ENCODE measurements at places on chromosomes 7 and 10.
A peak's percentile ranks its signal among the peaks of the same experiment; 100 is the strongest.

DNA sequence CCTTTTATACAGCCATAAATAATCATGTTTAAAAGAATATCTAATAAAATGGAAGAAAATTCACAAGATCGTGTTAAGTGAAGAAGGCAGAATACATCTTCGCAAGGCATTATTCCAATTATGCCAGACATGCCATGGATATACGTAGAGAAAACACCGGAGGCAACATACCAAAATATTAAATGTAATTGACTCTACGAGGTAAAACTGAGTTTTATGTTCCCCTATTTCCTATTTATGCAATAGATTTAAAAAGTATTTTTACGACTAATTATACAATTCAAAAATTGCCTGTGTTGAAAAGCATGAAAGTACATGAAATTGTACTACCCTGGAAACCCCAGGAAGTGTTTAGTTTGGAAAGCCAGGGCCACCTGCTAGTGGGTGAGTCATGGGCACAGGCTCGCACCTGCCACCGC lies 936 bp upstream of the REPIN1 start:
- no peak for DNase-seq

- no peak for DNase-seq
Measured at GRCh38 chr7:127666602-127667001, 14.6 kb downstream of the SND1 start.

DNA sequence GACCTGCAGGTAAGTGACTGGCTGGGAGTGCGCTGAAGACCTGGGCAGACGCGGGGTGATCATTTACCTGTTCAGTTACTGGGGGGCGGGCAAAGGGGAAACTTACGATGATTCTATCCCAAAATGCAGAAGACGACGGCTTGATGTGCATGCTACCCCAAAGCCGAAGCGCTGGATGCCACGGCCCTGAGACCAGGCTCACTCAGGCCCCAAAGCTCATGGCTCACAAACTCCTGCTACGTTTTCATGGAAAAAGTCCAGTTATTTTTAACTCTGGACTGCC lies 200.6 kb downstream of the DIP2C start:
- no peak for DNase-seq

DNA sequence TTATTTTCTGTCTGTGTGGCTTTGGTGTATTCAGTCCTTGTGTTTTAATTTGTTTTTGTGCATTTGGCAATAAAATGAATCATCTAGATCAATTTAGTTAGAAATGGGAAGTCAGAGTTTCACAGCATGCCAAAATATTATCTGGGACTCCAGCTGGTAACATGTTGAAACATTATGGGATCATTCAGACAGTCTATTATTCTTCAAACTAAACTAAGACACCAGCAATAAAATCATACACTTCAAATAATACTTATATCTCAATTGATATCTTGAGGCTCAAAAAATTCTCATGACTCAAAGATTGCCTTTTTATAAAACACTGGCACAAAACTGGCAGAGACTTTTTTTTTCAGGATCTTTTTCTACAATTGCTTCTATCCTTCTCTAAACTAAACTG lies 5.8 kb upstream of the RP9 start:
- DNase-seq: peak; percentile 29

GRCh38 chr7:70554646-70555045 lies 577.3 kb upstream of the GALNT17 start:
- DNase-seq: no peak

GRCh38 chr7:40644454-40645188 lies 509.8 kb downstream of the SUGCT start:
- no peak for DNase-seq

DNA sequence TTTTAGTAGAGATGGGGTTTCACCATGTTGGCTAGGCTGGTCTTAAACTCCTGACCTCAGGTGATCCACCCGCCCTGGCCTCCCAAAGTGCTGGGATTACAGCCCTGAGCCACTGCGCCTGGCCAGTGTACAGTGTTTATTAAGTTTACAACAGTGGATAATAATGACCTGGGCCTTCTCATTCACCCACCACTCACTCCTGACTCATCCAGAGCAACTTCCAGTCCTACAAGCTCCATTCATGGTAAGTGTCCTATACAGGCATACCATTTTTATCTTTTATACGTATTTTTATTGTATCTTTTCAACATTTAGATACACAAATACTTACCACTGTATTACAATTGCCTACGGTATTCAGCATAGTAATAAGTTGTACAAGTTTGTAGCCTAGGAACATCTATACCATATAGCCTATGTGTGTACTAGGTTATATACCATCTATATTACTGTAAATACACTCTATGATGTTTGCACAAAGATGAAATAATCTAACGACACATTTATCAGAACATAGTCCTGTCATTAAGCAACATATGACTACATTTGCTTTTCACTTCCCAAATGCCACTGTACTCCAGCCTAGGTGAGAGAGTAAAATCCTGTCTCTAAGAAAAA lies 17.1 kb downstream of the HOXA1 start:
- DNase-seq: no peak

DNA sequence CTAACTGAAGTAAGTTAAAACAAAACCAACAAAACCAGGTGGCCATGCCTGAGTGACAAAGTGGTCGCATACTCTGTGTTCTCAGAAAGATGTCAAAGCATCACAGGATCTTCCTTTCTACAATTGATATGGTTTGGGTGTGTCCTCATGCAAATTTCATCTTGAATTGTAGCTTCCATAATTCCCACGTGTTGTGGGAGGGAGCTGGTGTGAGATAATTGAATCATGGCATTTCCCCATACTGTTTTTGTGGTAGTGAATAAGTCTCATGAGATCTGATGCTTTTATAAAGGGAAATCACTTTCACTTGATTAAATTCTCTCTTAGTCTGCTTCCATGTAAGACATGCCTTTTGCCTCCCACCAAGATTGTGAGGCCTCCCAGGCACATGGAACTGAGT lies 465.7 kb downstream of the PCDH15 start:
- no peak for DNase-seq

- DNase-seq: no peak
Measured at GRCh38 chr7:121372376-121373010, 23.6 kb downstream of the FAM3C start.

- no peak for DNase-seq
Measured at GRCh38 chr7:155541986-155542675, 4.2 kb downstream of the CNPY1 start.
